ENCODE measurements at places on chromosomes 1 and 21.

GRCh38 chr1:221900678-221901077, 158.8 kb upstream of the DUSP10 start:
- no peak for DNase-seq

- no peak for DNase-seq
Measured at GRCh38 chr1:245330951-245331350, 176.2 kb downstream of the KIF26B start.

GRCh38 chr1:938711-939489, 15.2 kb downstream of the SAMD11 start:
- no peak for DNase-seq

- no peak for DNase-seq
Measured at GRCh38 chr21:38995731-38996130, 187.5 kb downstream of the PSMG1 start.

DNA sequence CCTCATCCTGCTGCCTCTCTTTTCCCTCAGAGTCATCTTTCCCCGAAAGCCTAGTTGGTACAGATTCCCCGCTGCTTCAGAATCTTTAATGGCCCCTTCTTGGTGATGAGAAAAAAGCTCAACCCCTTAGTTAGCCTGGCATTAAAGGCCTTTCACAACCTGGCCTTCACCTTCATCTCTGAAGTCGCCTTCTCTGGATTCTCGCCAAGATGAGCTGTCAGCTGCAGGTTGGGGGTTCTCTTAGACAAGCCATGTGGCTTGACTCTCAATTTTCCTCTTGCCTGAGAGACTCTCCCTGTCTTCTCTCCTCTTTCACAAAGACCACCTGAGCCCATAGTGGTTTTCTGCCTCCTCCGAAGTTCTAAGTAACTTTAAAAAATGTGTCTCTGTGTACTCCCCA, 15.5 kb upstream of the DISC1 start:
- DNase-seq = no peak

- DNase-seq = no peak
Measured at GRCh38 chr1:94315552-94316116, 78.2 kb upstream of the ARHGAP29 start.

DNA sequence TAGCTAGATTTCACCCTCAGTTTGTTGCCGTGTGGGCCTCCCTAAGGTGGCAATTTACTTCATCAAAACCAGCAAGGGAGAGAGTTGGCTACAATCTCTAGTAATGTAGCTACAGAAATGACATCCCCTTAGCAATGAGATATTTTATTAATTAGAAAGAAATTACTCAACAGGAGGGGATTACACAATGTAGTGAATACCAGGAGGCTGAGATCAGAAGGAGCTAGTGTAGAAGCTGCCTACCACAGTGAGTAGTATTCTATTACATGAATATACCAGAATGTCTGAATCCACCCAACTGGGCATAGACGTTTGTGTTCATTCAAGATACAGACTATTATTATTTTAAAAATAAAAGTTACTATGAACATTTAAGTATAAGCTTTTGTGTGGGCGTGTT, 868.2 kb upstream of the CXADR start:
- no peak for DNase-seq

- no peak for DNase-seq
Measured at GRCh38 chr1:67664048-67664447, 21.0 kb upstream of the GADD45A start.

DNA sequence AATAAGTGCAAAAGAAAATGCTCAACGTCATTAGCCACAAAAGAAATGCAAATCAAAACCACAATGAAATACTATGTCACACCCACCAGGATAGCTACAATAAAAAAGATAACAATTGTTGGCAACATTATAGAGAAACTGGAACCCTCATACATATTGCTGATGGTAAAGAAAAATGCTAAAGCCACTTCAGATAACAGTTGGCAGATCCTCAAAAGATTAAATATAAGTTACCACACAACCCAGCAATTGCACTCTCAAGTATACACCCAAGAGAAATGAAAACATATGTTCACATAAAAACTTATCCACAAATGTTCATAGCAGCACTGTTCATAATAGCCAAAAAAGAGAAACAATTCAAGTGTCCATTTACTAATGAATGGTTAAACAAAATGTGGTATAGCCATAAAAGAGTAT, 20.7 kb downstream of the TRIM33 start:
- DNase-seq = no peak

DNA sequence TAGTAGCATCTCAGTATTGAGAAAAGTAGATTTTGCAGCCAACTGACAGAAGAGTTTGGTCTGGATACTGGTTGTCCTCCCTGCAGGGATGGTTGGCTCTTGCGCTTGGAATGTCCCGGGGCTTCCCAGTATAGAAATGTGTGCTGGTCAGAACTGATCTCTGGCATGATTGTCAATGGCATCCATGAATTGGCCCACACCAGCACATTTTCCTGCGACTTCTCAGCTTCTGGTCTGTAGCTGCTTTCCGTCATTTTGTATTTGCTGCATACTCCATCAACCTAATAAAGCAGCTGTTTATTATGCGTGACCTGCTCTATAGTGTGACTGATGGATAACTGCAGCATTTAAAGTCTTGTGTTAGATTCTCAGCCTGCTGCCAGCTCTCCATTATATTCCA, 203.7 kb downstream of the S1PR1 start:
- DNase-seq = no peak

DNA sequence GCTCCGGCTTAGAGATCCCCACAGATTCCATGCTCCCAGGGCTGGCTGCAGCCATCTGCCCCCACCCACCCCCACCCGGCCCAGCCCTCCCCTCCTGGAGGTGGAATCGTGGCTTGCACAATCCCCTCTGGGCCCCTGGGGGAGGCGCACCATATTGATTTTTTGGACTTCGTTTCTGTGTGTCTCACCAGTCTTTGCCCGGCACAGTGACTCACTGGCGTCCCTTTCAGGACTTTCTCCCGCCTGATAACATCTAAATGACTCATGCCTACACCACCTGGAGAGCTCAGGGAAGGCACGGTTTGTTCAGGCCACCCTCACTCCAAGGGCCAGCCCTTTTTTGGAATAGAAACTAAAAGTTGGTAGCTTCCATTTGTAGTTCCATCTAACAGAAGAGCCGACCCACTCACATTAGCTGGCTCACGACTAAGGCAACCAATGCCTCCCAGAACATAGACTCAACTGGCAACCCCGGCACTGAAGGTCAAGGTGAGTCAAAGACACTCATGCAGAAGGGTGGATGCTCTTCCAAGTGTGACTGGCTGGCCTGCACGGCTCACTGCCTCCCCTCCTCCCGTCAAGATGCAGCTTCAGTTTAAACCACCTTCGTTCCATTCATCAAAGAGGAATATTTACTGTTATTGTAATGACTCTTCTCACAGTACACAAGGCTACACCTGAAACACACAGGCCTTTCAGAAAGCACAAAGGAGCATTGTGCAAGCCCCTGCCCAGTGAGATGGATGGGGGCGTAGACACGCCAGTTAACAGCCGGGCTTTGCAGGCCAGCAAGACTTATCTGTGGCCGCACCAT, 18.1 kb upstream of the ETS2 start:
- no peak for DNase-seq

- no peak for DNase-seq
Measured at GRCh38 chr21:18819507-18819906, 415.9 kb upstream of the TMPRSS15 start.

- no peak for DNase-seq
Measured at GRCh38 chr1:242811092-242811840, 286.8 kb upstream of the PLD5 start.

DNA sequence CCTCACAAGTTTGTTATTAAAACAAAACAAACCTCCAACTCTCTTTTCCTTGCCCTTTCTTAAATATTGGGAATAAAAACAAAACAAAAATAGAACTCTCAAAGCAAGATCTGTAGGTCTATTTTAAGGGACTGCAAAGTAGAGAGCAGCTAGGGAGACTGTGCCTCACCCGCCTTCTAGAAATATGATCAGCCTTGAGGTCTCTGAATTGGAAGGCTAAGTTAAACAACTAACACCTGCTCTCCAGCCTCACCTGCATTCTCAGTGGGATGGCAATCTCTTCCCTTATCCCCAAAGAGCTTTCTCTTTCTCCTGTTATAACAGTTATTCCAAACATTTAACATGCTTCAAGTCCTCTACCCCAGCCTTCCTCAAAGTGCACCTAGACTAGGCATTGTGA, 75.5 kb upstream of the TNR start:
- no peak for DNase-seq

GRCh38 chr1:19831441-19831840, 16.4 kb upstream of the RNF186 start:
- DNase-seq = no peak

GRCh38 chr1:103900005-103900404, 150.3 kb downstream of the AMY1C start:
- DNase-seq = no peak

GRCh38 chr1:184116287-184116686, 64.8 kb downstream of the TSEN15 start:
- no peak for DNase-seq

- no peak for DNase-seq
Measured at GRCh38 chr21:26112127-26112742, 58.3 kb downstream of the APP start.

GRCh38 chr1:34268311-34268954, 91.7 kb downstream of the C1orf94 start:
- DNase-seq = no peak

DNA sequence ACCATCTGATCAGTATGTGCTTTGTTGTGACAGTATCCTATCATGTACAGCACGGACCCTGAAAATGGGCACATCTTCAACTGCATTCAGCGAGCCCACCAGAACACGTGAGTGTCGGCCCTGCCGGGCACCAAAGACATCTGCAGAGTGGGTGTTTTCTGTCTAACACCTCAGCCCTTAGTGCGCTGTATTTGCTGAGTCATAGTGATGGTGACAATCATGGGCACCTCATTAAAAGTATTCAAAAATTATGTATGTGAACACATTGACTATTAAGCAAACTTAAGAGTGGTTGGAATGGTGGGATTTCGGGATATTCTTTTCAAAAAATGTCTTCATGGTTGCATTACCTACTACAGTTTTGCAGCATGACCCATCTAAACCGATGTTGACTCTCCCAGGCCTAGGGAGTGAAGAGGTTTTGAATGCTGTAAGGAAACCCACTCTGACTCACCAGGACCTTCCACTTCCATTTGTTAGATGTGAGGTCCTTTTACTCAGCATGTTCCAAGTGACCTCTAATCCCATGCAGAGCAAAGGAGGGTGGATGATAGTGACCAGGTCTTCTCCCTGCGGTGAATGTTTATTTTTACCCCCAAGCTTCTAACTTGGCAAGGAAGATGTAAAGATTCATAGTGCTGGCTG, 20.1 kb downstream of the MGST3 start:
- no peak for DNase-seq

GRCh38 chr1:48202030-48202752, 20.3 kb upstream of the SLC5A9 start:
- peak; percentile 22 for DNase-seq

DNA sequence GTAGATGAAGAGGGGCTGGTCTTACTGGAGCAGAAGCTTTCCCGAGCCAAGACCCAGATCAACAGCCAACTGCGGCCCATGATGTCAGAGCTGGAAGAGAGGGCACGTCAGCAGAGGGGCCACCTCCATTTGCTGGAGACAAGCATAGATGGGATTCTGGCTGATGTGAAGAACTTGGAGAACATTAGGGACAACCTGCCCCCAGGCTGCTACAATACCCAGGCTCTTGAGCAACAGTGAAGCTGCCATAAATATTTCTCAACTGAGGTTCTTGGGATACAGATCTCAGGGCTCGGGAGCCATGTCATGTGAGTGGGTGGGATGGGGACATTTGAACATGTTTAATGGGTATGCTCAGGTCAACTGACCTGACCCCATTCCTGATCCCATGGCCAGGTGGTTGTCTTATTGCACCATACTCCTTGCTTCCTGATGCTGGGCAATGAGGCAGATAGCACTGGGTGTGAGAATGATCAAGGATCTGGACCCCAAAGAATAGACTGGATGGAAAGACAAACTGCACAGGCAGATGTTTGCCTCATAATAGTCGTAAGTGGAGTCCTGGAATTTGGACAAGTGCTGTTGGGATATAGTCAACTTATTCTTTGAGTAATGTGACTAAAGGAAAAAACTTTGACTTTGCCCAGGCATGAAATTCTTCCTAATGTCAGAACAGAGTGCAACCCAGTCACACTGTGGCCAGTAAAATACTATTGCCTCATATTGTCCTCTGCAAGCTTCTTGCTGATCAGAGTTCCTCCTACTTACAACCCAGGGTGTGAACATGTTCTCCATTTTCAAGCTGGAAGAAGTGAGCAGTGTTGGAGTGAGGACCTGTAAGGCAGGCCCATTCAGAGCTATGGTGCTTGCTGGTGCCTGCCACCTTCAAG, 57.3 kb downstream of the LAMC2 start:
- no peak for DNase-seq

DNA sequence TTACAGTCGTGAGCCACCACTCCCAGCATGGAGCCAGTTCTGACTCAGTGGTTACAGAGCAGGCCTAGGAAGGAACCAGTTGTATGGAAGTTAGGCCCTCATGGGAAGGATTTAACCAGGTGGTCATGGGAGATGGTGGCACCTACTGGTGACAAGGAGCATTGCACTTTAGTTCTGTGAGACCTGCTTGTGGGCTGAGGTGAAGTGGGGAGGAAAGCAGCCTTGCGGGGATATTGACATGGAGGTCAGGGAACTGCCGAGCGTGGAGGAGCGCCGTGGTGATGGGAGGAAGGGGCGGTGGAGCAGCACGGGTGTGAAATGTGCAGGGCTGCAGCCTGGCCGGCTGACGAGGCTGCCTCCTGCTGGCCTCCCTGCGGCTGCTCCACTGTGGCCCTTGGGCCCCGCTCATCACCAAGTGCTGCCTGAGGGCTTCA, 100.4 kb downstream of the GALNT2 start:
- DNase-seq = no peak

DNA sequence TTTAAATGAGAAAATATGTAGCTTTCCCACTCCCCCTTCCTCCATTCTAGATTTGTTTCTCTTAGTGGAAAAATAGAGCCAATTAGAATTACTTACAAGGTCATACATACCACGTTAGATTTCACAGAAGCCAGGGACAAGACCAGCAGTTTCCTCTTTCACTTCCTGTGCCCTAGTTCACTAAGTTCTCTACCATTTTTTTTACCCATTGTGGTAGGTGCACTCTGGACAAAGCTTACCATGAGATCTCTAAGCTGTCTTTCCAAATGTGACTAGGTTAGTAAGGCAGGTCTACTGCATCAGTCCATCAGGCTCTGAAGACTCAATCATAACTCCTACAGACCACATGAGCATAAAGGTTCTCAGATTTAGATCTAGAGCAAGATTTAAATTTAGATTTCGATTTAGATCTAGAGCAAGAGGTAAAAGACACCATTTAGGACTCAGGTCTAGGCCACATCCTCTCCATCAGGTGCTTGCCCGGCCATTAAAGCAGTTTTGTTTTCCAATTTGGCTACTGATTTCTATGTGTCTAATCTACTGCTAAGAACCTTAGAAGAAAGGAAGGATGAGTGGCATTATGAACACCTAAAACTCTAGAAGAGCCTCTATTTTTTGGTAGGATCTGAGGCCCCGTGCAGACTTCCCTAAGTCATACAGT, 235.3 kb downstream of the FAF1 start:
- no peak for DNase-seq

DNA sequence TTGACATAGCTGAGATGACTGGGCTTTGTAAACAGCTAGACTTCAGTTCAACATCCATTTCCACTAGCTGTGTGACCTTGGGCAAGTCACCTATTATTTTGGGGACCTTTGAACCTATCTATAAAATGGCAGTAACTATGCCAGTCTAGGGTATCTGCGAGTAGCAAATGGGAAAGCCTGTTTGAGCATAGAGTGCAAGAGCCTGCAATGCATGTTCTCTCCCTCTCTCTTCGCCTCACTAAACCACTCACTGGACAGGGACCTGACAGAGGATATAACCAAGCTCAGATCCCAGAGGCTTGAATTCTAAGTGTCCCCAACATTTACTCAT, 39.7 kb downstream of the DPT start:
- no peak for DNase-seq

Data from stimulated activated CD8-positive, alpha-beta memory T cell treated with anti-CD3 and anti-CD28 coated beads, Interleukin-4, amount 100 ng/mL, for 1 hour (primary cell).